ENCODE measurements at places on chromosomes 11 and 22. TPM values are rescaled to one million over a fixed set of nuclear protein-coding genes. Genes with fewer than 3 reads are reported as not detected.

OR51G1 gene
- total RNA-seq = not detected

OR8K3 gene
- not detected for total RNA-seq

SNRPD3 gene
- 220 TPM for total RNA-seq

POU2AF1 gene
- not detected for total RNA-seq

CCDC87 gene
- total RNA-seq = 1.1 TPM

GAB4 gene
- not detected for total RNA-seq

CCDC73 gene
- not detected for total RNA-seq

HOATZ gene
- 0.58 TPM for total RNA-seq

TPH1 gene
- total RNA-seq = 0.24 TPM

SLC22A8 gene
- total RNA-seq = not detected

KDM4D gene
- 3.0 TPM for total RNA-seq

ZNF280B gene
- total RNA-seq = 7.7 TPM

ARHGAP8 gene
- not detected for total RNA-seq

PGA5 gene
- total RNA-seq = not detected

A4GALT gene
- 23.7 TPM for total RNA-seq

CDC42EP1 gene
- 1.6 TPM for total RNA-seq

SLC22A6 gene
- total RNA-seq = not detected

SCUBE2 gene
- 1.1 TPM for total RNA-seq

WNT11 gene
- 1.2 TPM for total RNA-seq

All from A673 (cell line).